ENCODE measurements at places on chromosomes 5 and 9.

DNA sequence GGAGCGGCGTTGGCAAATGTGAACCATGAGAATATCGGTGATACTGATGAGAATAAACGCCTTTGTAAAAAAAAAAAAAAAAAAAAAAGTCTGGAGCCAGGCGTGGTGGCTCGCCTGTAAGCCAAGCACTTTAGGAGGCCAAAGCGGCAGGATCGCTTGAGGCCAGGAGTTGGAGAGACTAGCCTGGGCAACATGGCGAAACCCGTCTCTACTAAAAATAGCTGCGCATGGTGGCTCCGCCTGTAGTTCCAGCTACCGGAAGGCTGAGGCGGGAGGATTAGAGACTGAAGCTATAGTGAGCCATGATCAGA lies 425 bp upstream of the NFX1 start:
- DNase-seq = no peak

- no peak for DNase-seq
These were observed 58.4 kb downstream of the C9orf50 start for GRCh38 chr9:129562514-129562913.

- DNase-seq = no peak
These were observed 11.4 kb upstream of the DNAH5 start for GRCh38 chr5:13955896-13956295.

DNA sequence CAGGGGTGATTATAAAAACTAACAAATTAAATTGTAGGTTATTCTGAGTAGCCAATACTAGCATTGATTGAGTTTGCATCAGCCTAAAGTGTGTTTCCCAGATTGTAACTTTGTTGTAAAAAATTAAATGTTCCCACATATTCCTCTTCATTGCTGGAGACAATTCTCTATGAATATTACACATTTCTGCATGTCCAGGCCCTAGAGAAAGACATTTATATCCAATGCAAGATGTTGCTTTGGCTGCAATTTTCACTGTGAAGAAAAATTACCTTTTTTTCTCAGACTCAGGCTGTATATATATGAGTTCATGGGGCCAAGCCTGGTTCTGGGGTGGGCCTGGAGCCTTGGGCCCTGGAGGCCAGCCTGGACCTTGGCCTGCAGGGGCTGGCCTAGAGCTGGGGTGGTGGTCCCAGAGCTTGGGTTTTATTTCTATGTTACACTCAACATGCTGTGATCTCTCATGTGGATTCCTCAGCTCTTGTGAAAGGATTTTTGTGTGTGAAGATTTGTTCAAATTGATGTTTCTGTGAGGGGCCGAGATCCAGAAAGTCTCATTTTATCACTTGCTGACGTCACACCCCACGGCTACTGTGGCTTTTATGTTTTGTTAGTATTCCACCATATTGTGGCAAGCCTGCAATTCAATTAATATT lies 232.5 kb downstream of the SPATA31A1 start:
- no peak for DNase-seq

DNA sequence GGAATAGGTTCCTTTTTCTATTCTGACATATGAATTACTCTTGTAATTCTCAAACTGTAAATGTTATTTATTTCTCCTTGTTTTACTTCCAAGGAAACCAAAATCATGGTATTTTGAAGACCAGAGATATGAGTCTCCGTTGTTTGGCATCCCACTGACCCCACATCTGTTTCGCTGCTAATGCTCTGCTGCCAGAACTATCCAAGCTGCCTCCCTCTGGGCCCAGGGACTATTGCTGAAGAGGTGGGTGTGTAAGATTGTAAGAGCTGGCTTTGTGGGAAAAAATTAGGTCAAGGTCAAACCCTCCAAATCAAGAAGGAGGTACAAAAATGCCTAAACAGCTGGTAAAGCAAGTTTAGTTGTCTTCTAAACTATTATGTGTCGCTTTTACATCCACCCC lies 129.4 kb upstream of the MYO10 start:
- DNase-seq = no peak

- DNase-seq = no peak
These were observed 210.1 kb upstream of the ZNF608 start for GRCh38 chr5:124956471-124957029.

DNA sequence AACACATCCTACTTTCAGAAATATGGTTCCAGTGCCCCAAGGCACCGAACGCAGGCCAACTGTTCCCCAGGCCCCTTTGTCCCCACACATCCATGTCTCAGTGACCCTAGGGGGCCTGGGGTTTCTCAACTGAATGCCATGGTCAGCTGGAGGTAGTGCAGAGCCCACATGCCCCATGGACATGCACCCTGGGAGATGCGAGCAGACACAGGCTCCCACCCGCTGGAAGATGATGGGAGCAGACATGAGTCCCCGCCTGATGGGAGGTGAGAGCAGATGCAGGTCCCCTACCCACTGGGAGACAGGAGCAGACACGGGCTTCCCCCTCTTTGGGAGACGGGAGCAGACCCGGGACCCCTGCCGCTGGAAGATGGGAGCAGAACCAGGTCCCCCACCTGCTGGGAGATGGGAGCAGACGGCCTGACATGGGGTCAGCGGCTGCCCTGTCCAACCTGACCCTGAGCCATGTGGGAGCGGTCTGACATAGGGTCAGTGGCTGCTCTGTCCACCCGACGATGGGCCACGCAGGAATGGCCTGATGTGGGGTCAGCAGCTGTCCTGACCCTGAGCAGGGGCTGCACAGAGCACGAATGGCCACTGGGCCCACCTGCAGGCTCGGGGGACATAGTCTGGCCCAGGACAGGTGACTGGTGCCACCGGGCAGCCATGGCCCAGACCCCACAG lies 18.4 kb downstream of the ZDHHC11B start:
- no peak for DNase-seq

DNA sequence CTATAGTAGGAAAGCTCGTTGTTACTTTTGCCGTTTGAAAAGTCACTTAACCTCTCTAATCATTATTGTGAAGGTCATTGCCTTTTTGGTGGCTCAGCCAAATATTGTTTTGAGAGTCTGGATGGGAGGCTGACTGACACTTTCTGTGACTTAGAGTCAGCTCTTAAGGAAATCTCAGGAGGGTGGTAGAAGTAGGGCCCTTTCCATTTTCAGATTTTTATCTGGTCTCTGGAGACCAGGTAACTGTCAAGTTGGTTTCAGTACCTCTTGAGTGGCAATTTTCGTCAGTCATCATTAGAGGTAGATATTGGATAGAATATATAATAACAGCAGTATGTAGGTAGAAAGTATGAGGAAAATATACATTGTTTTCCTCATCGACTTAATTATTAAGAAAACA lies 23.3 kb downstream of the UGCG start:
- no peak for DNase-seq

- DNase-seq = no peak
These were observed 14.0 kb upstream of the ACSL6 start for GRCh38 chr5:132025403-132025971.

DNA sequence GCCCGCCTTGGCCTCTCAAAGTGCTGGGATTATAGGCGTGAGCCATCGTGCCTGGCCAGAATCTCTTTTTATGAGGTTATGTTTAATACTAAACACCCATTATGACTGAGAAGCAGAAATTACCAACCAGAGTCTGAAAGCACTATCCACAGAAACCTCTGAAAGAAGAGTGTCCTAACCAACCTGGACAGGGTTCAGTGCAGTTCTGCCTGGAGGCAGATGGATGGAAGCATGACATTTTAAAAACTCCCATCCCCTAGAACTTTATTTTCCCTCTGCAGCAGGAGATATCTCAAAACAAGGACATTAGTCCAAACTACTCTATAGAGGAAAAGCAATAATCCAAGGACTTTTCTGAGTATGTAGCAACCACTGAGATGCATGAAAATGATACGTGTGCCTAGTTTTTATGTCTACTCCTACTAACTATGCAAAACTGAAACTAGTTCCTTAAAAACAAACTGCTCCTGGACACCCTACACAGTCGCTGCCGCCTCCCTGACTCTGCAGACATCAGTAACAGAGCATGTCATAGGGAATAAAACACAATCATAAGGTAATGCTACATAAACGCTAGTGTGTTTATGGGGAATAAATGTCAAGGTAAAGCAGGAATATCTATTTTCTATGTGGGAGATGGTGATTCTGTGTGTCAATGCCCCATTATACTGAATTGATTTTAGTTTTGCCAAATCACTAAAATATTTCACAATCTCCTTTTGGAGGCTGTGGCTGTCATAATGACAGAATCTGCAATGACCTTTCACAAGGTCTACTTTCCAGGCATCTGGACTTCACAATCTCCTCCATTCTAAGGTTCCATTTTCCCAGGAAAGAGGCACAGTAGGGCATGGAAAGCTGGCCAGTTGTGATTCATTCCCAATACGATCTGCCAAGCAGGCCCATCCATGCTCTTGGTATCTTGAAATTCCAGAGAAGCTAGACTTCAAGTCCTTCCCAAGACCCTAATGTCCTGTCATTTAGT lies 122.8 kb downstream of the SIL1 start:
- no peak for DNase-seq

GRCh38 chr5:42228279-42228678 lies 195.0 kb upstream of the GHR start:
- no peak for DNase-seq

GRCh38 chr5:14743601-14744295 lies 79.2 kb downstream of the OTULIN start:
- DNase-seq = no peak

DNA sequence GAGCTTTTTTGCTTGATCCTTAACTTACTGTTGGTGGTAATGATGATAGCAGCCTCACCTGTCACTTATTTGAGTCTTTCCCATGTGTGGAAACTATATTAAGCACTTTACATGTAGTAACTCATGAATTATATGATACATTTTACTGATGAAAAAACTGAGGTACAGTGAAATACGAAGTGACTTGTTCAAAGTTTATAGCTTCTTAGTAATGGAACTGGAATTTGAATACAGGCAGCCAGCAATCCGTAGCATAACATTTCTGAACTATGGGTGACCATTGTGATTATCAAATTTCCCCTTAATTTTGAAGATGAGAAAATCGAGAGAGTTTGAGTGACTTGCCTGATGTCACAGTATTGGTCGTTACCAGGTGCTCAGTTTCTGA lies 17.3 kb downstream of the SCAMP1 start:
- DNase-seq = no peak

- no peak for DNase-seq
These were observed 42.9 kb downstream of the OR2K2 start for GRCh38 chr9:111287127-111287526.

- DNase-seq = no peak
These were observed 8.6 kb downstream of the HAPLN1 start for GRCh38 chr5:83711982-83712601.

DNA sequence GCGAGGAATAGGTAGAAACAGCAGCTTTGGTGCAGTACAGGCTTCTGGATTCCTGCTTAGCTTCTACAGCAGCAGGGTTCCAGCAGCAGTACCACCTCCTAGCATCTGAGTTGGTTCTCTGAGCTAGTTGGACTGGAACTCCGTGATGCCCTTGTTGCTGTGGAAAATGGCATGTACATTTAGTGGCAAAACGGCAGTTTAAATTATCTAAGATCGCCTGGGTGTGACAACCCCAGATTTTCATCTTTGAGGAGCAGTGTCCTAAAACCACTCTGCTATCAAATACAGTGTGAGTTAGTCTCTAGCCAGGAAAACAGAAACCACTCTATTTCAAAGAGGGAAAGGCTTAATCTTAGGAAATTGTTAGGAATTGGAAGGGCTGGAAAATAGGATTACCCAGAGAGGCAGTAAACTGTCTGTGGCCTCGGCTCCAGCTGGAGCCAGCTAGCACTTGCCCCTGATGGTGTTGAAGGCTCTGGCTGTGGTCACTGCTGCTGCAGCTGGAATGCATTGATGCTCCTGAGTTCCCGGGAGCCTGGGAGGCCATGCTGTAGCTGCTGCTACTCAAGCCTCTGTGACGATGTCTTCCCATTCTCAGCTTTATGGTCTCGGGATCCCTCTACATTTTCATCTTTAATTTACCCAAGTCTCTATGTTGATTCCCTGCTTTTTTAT lies 29.4 kb downstream of the RAD23B start:
- DNase-seq = no peak

GRCh38 chr5:107302441-107302840 lies 368.3 kb downstream of the EFNA5 start:
- DNase-seq = no peak

GRCh38 chr5:96506376-96506775 lies 73.3 kb upstream of the PCSK1 start:
- no peak for DNase-seq

GRCh38 chr9:114001410-114001685 lies 76.8 kb downstream of the AMBP start:
- no peak for DNase-seq

DNA sequence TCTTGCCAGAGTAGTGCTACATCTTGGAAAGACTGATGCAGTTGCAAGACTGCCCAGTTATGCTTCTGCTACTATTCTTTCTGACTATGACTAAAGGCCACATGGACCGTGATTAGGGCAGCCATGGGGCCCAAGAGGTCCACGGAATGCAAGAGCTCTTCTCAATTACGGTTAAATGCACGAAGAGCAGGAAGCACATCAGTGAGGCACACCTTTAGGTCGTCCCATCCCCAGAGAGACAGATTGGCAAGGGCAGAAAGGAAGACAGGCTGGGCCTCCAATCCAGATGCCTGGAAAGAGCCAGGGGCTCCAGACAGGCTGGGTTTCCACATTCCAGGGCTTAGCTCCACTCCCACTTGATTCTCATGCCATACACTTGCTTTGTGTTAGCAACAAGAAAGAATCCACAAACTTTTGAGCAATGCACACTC lies 132.3 kb upstream of the SLIT3 start:
- DNase-seq = no peak

DNA sequence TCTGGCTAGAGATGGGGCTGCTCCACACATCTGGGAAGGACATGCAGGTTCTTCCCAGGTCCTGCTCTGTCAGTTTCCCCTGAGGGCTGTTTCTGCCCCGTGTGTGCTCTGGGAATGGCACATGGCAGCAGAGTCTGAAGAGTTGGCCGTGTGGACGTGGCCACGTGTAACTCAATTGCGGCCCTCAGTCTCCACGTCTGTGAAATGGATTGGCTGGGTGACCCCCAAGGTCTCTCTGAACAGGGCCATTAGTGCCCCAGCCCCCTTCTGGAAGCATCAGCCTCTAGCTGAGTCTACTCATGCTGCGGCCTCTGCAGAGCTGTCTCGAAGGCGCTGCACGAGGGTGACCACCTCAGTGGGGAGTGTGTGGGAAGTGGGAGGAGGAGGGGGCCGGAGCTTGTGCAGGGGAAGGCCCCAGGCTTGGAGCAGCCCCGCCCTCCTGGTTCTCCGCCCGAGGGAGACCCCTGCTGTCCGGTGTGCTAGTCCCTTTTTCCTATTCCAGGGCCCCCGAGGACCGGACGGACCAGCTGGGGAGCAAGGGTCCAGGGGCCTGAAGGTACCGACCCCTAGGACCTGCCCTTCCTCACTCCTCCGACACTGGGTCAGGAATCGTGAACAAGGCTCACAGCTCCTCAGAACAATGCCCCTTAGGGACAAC lies 58.9 kb upstream of the ORM1 start:
- no peak for DNase-seq

DNA sequence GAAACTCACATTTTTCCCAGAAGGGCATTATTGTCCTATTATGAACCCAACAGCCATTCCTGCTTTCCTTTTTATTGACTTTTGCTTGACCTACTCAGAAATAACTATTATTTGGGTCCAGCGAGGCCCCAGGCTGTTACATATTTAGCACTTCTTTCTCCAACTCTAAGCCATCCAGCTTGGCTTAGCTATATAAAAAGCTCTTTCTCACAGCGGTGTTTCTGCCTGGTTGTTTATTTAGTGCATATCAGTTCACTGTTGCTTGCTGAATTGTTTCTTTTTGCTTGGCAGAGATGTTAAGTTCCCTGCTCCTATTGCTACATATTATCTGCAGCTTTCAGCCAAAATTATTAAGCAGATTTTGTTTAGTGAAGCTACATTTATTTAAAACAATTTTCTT lies 1156.8 kb upstream of the SEMA6A start:
- DNase-seq = no peak

GRCh38 chr9:16125629-16126028 lies 572.8 kb downstream of the CCDC171 start:
- DNase-seq = no peak
